ENCODE measurements at places on chromosomes 5 and 9.

GRCh38 chr9:122797316-122798063, 2.4 kb upstream of the OR1K1 start:
- DNase-seq: no peak

GRCh38 chr5:161165998-161166660, 314.1 kb upstream of the ATP10B start:
- DNase-seq: no peak

DNA sequence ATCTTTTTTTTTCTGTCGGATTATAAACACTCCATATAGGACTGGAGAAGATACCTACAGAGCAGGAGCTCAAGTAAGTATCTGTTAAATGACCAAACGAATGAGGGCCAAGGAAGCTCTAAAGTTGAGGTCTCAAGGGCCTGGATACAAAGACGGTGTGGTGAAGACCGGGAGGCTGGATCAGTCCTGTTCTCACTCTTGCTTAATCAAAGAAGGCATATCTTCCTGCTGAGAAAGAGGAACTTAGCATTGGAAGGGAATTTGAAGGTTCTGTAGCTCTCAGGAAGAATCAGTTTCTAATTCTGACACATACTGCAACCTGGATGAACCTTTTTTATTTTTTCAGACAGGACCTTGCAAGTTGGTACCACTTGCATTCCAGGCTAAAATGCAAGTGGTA, 28.3 kb upstream of the PAX5 start:
- DNase-seq: no peak

- peak; percentile 7 for DNase-seq
Observed at GRCh38 chr5:133753856-133754255, 141.5 kb upstream of the FSTL4 start.

GRCh38 chr9:20125727-20126126, 336.9 kb upstream of the SLC24A2 start:
- no peak for DNase-seq

DNA sequence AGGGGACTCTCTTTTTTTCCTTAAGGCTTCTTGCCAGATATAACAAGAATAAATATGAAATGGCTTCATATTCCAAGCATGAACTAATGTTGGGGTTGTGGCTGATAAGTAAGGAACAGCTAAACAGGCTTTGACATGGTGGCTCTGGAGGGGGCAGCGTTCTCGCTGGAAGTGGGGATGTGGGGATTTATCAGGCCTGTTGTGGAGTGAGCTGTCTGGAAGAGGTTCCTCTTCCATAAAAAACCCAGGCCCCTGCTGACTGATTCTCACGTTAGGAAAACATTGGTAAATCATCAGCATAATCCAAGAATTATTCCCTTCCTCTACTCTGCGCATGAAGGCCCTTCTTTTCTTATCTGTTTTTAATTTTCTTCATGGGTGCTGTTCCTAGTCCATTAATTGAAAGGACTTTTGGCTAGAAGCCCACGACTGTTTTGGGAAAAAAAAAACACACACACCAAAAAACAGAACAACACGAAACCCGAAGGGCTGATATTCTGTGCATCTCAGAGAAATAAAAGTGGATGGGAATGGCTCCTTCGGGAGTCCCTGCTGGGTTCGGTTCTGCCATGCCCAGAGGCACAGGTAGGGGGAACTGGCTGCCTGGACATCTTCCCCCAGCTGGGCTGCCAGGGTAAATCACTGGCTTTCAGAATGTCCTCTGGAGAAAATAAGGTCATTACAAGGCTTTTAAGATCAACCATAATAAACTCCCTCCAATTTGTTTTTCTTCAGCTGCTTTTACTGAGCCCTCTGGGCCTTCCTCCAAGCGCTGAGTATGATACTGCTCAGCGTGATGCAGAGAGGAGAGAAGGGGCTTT, 297.0 kb downstream of the SLIT3 start:
- DNase-seq: no peak

- DNase-seq: no peak
Observed at GRCh38 chr9:87498046-87498810, 561 bp downstream of the DAPK1 start.

DNA sequence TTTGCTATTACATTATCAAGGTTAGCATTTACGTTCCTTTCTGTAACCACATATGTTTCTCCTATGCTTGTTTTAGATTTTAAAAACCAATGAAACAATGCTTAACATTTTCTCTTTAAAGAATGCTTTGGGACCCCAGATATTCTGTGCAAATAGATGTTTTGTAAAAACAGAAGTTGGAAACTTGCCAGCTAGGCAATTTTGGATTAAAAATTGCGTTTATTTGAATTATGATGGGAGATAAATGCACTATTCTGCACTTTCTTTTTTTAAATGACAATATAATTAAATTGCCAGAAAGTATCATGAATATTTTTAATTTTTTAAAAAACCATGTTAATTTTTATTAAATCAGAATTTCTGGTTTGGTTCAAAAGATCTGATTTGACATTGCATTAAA, 81.6 kb downstream of the MACIR start:
- DNase-seq: no peak

- DNase-seq: no peak
Observed at GRCh38 chr9:34690983-34691935, at the start of gene CCL19. Gene CCL19 (minus strand): TSS chr9:34691276. CDS start chr9:34691139, 137 bp downstream.

GRCh38 chr9:27125030-27125429, 16.0 kb downstream of the TEK start:
- peak; percentile 36 for DNase-seq

DNA sequence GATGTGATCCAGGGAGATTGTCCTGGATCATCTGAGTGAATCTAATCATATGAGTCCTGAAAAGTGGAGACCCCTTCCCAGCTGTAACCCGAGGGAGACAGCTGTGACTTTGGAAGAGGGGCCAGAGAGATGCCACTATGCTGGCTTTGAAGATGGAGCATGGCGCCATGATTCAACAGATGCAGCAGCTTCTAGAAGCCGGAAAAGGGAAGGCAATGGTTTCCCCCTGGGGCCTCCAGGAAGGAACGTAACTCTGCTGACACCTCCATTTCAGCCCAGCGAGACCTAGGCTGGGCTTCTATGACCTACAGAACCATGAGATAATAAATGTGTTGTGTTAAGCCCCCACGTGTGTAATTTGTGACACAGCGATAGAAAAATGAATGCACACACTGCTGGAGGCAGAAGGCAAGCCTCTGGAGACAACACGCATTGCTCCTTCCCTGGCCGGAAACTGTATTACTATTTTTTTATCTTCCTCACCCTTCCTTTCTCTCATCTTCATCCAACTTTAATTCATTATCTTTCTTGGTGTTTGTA, 16.6 kb upstream of the SARDH start:
- DNase-seq: no peak

- DNase-seq: no peak
Observed at GRCh38 chr5:71533615-71534014, 53.5 kb upstream of the MCCC2 start.

- DNase-seq: no peak
Observed at GRCh38 chr5:94751460-94751859, 133.0 kb downstream of the SLF1 start.

DNA sequence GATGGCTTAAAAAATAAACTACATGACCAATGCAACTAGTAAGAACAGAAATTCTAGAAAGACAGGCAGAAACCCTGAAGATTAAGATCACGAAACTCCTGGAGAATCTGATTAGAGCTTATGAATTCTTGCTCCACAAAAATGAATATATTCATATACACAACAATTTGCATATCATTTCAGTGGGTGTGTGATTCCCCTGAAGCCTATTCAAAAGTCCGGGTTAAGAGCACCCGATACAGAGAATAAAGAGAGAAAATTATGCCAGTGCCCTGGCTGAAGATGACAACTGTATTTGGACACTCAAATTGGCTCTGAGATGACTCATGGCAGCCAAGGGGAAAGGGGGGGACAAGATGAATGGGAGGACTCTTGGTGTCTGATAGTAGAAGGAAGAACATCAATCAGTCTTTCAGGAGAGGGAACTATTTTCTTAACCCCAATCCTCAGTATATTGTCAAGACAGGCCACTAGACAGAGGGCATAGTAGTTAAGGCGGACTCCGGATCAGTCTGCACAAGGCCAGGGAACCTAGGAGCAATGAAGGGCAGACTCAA, 6.0 kb downstream of the TMOD1 start:
- no peak for DNase-seq

GRCh38 chr9:96126321-96126881, 175.6 kb downstream of the HSD17B3 start:
- no peak for DNase-seq

DNA sequence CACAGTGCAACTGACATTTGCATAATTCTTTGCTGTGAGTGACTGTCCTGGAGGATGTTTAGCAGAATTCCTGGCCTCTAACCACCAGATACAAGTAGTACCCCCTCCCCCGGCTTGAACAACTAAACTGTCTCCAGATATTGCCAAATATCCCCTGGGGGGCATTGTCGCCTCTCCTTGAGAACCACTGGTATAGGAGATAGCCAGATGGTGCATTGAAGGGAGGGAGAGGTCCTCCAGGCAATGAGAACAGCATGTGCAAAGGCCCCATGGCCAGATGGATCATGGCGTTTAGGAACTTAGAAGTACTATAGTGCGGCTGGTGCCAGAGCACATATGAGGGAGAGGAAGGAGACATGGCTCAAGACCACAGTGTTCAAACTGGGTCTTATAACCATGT, 18.9 kb upstream of the ORM1 start:
- no peak for DNase-seq

DNA sequence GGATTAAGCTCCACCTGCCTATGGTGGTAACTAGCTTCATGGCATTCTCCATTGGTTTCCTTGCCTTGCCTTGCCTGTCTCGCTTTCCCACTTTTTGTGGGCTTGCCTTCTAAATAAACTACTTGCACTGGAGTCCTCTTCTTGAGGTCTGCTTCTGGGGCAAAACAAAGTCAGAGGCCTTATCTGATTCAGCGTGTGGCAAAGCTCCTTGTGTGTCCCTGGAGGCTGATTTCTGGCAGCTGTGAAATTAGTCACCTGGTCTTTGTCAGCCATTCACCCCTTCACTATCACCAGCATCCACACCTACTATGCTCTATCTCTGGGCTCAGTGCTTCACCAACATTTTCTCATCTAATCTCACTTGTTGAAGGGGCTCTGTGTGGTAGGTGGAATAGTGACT, 176.2 kb downstream of the SEC61B start:
- no peak for DNase-seq

DNA sequence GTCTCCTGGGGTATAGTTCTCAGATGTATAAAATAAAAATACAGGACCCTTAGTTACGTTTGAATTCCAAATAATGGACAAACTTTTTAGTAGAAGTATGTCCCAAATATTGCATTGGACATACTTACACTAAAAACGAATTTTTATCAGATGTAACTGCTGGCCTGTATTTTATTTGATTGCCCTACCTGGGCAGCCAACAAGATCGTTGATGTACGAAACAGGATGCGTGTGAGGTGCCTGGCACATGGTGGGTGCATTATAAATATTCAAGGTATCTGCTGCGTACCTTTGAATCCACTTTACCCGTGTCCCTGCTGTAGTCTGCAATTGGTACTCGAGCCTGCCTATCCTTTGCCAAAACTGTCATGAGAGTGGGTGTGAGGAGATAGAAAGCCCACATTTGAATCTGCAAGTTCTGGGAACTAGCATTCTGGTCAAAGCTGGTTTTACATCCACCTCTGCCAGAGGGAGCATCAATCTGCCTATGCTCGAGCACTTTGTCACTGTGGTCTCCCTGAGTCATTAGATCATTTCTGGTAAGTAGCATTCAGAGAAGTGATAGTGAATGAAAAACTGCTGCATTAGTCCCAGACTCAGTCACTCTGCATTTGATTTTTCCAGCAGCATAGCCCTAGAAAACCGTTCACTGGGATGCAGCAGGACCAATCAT, 133.7 kb upstream of the IQGAP2 start:
- DNase-seq: no peak

DNA sequence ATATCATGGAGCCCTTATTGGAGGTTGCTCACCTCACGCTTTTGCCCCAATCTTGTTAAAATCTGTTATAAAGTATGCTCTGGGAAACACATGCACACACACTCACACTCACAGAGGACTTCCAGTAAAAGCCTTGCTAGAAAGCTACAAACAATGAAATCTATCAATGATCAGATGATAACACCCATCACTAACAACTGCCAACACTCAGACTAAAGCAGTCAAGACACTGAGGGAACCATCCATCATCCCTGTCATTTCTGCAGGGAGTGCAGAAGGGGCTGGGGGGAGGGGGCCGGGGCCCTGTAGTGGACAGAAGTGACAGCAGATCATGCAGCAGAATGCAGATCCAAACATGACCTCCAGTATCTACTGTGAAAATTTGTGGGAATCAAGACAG, 179.1 kb downstream of the AOPEP start:
- no peak for DNase-seq

- DNase-seq: peak; percentile 53
Observed at GRCh38 chr9:99056886-99057664, 47.8 kb upstream of the TGFBR1 start.

DNA sequence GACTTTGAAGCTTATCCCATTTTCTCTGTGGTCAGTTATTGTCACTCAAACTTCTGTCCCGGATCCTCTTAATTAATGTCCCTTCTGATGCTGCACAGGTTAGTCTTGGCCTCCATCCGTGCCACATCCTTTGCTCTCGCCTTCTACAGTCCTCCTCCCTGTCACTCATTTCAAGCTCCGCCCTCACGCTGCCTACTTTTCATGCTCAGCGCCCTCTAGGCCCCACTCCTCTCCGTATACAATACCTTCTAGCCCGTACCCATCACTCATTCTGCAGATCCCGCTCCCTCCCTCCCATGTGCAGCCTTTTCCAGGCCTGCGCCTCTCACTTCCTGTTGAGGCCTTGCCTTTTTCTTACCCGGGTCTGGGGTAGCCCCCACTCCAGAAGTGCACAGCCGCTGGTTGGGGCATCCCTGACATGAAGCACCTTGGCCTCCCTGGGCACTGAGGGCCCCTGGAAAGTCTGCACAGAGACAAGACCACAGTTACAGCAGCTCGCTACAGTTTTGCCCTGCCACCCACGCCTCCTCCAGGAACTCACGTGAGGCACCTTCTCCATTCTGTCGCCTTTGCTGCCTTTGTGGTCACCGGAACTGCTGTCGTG, 88.5 kb upstream of the SLC25A48 start:
- DNase-seq: no peak

GRCh38 chr9:113692256-113692655, 183.9 kb upstream of the ZNF618 start:
- DNase-seq: no peak

DNA sequence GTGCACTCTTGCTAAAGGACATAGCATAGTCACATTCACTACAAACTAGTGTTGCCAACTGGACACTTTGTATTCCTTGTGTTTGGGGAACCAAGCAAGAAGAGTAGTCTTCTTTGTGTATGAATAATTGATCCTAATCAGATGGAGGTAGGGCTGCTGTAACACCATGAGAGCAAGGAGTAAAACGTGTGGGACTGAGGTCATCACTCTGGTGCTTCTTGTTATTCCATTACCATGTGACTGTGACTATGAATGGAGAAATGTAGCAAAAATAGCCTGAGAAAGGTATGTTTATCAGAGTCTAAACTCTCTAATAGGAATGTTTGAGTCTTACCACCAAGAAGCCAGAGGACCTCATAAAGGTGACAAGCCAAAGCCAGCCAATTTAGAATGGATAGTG, 966.9 kb downstream of the TAF11L14 start:
- no peak for DNase-seq

DNA sequence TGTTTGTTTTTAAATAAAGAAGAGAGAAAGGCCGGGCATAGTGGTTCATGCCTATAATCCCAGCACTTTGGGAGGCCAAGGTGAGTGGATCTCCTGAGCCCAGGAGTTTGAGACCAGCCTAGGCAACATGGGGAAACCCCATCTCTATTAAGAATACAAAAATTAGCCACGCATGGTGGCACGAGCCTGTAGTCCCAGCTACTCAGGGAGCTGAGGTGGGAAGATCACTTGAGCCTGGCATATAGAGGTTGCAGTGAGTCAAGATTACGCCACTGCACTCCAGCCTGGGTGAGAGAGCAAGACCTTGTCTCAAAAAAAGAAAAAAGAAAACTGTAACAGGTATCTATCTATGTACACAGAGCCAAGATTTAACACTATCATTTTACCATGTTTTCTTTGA, 34.2 kb upstream of the CDC42SE2 start:
- DNase-seq: no peak

Data from BJ (cell line).